ENCODE measurements at places on chromosomes 13 and 19.

GRCh38 chr19:8491574-8491973, 10.9 kb downstream of the PRAM1 start:
- no peak overlapping the region for H3K27ac ChIP-seq
- H3K36me3 ChIP-seq: peaks cover 31% of the 10 kb centered on the region
- DNase-seq: no peak
- H3K4me1 ChIP-seq: peaks cover 48% of the 10 kb centered on the region

GRCh38 chr13:81139987-81140386, 799.1 kb upstream of the SPRY2 start:
- H3K27me3 ChIP-seq: no peaks in the 10 kb centered on the region
- no peaks in the 10 kb centered on the region for H3K4me1 ChIP-seq
- no peak for DNase-seq

DNA sequence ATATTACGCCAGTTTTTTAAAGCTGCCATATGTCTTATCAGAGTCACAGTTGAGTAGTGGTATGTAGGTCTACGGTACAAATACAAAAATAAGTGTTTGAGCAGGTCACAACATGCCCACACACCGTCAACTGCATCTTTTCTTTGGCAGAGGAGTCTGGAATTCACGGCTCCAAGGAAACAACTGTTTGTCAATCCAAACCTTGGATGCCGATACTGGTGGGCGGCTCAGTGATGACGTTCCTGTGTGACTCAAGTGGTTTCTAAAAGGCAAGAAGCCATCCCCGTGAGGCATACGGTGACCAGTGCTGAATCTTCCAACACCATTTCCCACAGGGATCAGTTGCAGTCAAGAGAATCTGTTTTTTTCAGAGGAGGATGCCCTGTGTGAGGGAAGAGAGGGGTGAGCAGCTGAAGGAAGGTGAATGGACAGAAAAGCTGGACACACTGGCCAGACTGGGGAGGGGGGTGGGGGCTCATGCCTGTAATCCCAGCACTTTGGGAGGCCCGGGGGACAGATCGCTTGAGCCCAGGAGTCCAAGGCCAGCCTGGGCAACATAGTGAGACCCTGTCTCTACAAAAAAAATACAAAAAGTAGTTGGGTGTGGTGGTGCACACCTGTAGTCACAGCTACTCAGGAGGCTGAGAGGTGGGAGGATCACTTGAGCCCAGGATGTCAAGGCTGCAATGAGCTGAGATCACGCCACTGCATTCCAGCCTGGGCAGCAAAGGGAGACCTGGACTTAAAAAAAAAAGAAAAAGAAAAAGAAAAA, 22.8 kb upstream of the CEBPG start:
- H3K36me3 ChIP-seq: no peaks in the 10 kb centered on the region
- H3K4me3 ChIP-seq: no peak overlapping the region
- no peak for DNase-seq
- H3K4me1 ChIP-seq: no peaks in the 10 kb centered on the region
- H3K27me3 ChIP-seq: peaks cover 5% of the 10 kb centered on the region
- H3K27ac ChIP-seq: no peak overlapping the region

DNA sequence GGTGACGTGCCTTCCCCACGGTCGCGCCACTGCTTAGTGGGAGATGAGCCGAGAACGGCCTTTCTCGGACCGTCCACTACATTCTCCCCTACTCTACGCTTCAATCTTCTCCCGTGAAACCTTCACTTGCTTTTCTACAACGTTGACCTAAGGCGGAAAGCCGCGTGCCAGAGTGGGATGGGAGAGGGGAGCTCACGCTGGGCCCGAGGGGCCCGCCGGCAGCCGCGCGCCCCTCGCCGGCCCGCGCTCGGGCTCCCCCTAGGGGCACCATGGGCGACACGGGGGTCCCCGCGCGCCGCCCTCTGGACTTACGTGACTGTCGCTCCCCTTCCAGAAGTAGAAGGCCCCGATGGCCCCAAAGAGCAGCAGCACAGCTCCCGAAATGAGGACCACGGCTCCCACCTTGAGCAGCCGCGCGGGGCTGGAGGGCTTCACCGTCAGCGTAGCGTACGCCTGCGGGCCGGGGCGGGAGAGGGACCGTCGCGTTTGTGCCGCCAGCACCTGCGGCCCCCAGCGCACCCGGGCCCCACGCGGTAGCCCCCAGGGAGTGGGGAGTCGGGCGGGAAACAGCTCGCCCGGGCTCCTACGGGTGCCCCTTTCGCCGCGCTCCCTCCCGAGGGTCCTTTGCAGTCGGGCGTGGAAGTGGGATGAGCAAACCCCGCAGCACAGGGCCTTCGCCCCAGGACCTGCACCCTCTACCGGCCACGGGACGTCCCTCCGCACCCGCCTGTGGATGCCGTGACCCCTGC, 727 bp downstream of the CNMD start:
- H3K27ac ChIP-seq: no peak overlapping the region
- no peaks in the 10 kb centered on the region for H3K36me3 ChIP-seq
- peaks cover 4% of the 10 kb centered on the region for H3K4me1 ChIP-seq
- no peak for DNase-seq
- peaks cover 45% of the 10 kb centered on the region for H3K27me3 ChIP-seq
- no peak overlapping the region for H3K4me3 ChIP-seq

Data from activated CD4-positive, alpha-beta T cell treated with anti-CD3 and anti-CD28 coated beads, Interleukin-2, amount 10 ng/mL, durations not matched to agents 7 days and 5 days (primary cell).